ENCODE measurements at places on chromosomes 12 and 14.
A peak's percentile ranks its signal among the peaks of the same experiment; 100 is the strongest.

DNA sequence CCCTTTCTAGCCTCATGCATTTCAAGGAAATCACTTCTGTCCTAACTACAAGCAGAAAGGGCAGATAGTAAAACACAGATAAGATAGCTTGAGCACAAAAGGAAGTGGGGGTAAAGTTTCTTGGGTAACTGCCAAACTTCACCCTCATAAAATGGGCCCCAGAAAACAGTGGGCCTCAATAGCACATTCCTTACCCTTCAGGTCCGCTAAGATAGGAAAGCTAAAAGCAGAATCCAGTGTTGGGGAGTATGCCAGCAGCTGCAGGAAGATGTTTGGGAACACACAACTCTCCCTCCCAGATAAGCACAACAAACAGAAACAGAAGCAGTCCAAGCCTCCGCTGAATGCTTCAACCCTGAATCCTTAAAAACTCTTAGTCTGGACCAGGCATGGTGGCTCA lies 110.9 kb upstream of the MGAT4C start:
- DNase-seq: no peak

DNA sequence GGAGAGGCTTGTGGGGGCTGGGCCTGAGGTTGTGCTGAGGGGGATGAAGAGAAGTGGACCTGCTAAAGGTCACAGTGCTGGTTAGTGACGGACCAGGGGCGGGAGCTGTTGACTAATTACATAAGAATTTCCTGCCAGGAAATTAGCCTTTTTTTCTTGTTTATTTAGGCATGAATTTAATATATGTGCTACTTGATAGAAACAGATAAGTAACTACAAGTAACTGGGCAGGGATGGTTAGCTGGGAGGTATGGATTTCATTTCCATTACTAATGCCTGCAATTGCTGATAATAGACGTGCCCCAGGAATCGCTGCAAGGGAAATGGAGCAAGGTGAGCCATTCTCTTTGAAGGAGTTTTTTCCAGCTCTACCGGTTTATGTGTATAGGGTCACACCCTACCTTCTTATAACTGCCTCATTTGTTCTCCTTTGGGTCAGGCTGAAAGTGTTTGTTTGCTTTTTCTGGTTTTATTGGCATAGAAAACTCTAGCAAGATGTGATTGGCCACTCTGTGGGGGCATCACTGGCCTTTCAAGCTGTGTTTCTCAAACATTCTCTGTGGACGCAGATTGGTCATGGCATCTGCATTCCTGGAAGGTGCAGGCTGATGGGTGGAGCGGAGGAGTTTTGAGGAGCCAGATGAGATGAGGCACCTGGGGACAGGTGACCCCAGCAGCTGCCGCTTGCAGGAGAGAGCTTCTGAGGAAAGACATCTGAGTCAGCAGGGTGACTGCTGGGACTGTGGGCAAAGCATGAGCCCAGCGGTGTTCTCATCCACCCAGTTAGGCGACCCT lies 19.0 kb upstream of the GPRC5A start:
- DNase-seq: peak; percentile 82

DNA sequence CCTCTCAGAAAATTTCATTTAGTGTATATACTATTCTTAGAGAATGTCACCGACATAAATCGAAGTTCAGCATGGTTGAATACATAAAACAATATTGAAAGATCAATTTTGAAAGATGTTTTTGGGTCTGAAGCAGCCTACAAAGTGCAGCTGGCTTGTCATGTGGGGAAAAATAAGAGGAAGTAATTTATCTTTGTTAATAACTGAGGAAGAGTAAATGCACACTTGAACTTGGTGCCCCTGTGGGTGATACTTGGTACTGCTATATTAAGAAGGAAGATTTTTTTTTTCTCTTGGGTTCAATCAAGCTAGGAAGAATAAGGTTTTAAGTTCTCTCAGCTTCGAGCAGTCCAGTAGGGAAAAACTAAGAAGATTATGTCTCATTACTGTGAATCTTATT lies 661.3 kb downstream of the RPL10L start:
- no peak for DNase-seq

DNA sequence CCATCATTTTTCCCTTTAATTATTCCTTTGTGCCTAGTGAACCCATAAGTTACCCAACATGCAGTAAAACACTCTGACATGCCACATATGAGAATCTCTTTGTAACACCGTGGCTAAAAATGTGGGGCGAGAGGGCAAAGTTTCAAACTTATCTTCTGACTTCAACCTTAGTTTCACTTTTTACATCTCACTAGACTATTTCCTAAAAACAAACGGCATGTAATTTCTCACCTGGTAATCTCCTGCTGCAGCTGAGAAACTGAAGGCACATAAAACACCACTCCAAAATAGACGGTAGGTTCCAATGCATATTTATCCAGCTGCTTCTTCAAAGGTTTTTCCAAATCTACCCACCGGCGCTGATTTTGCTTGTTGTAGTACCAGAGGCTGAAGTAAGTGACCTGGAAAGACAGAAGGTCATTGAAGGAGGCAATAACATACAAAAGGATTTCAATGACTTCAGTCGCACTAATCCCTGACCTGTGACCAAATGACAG lies 37.9 kb downstream of the PTPN21 start:
- DNase-seq: peak; percentile 11

GRCh38 chr12:10140001-10140400 lies 10.0 kb upstream of the CLEC7A start:
- peak; percentile 66 for DNase-seq

DNA sequence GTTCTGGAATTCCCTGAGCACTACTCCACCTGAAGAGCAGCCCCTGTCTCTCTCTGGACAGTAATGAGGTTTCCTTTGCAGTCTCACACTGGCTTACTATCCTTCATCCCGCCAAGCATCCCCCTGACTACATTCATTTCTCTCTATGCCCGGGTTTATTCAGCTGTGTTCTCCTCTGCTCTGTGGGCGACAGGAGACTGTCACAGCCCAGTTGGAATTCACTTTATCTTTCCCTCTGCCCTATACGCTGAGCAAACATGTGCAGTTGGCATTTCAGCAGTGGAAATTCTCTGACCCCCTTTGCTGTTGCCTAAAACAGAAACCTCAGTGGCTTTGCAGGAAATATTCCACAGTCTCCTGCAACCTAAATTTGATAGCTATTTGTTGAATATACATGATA lies 83.5 kb upstream of the MAX start:
- DNase-seq: no peak

GRCh38 chr14:105411017-105411941 lies 8.3 kb upstream of the MTA1 start:
- DNase-seq: peak; percentile 34

DNA sequence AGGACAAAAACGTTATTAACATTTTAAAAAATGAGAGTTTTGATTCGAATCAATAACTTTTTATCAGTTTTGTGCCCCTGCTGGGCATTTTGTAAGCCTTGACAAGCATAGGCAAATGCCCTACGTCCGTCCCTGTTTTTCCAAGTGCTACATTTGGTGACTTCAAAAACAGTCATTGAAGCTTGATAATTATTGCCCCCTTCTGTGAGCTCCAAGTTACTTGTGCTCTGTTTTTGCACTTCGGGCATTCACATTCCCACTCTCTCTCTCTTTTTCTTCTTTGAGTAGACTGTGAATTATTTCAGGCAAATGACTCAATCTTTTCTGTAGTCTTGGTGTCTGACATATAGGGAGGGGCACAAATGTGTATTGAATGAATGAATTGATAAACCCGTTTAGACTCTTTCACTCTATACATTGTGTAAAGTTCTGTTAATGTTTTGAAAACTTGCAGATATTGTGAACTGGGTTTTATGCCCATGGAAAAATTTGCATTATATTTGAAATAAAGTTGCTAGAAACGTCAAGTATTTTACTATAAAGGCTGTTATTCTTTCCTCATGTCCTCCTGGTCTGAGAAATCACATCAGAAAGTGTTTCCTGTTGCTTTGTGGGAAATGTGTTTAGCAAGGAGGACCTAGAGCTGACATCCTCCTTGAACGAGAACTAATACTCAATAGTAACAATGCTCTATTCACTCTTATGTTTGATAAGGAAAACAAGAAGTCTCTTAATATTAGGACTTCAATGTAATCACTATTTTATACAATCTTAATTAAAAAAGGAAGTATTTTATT lies 1.4 kb downstream of the APAF1 start:
- peak; percentile 20 for DNase-seq
